ENCODE measurements at places on chromosomes 4 and X. TPM values are rescaled to one million over a fixed set of nuclear protein-coding genes. Genes with fewer than 3 reads are reported as not detected.

GRCh38 chr4:104677116-104677515, 182.4 kb upstream of the CXXC4 start:
- H3K4me1 ChIP-seq = no peaks in the 10 kb centered on the region
- DNase-seq = no peak
- no peak overlapping the region for H3K4me3 ChIP-seq
- H3K36me3 ChIP-seq = no peaks in the 10 kb centered on the region
- H3K27ac ChIP-seq = no peak overlapping the region

- H3K36me3 ChIP-seq = no peaks in the 10 kb centered on the region
- H3K4me1 ChIP-seq = no peaks in the 10 kb centered on the region
- no peak overlapping the region for H3K27ac ChIP-seq
- H3K27me3 ChIP-seq = no peaks in the 10 kb centered on the region
- no peak for DNase-seq
Observed at GRCh38 chrX:150163221-150163930, 199.7 kb upstream of the MAMLD1 start.

GRCh38 chr4:59086410-59086809, 1976.2 kb upstream of the IGFBP7 start:
- H3K4me3 ChIP-seq = no peak overlapping the region
- no peaks in the 10 kb centered on the region for H3K36me3 ChIP-seq
- no peak for DNase-seq
- H3K27me3 ChIP-seq = no peaks in the 10 kb centered on the region
- no peak overlapping the region for H3K27ac ChIP-seq
- H3K4me1 ChIP-seq = no peaks in the 10 kb centered on the region

ALAS2 gene
- 0.89 TPM for total RNA-seq

DNA sequence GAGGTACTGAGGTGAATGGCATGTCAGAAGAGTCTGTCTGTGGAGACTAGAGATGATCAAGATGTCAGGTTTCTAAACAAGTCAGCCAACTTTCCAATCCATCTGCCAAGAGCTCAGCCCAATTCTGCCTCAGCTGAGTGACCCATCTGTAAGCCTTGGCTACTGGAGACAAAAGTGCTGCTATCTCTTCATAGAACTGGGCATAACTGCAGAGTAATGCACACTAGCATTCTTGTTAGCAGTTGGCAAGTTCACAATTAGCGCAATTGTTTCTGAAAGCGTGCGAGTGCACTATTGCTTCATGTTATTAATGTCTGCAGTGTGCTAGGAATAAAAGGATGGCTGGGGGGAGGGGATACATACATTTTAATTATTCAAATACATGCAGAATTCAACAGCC, 32.9 kb upstream of the SH3D19 start:
- no peaks in the 10 kb centered on the region for H3K27me3 ChIP-seq
- no peak overlapping the region for H3K4me3 ChIP-seq
- H3K27ac ChIP-seq = no peak overlapping the region
- DNase-seq = no peak
- H3K4me1 ChIP-seq = no peaks in the 10 kb centered on the region

DNA sequence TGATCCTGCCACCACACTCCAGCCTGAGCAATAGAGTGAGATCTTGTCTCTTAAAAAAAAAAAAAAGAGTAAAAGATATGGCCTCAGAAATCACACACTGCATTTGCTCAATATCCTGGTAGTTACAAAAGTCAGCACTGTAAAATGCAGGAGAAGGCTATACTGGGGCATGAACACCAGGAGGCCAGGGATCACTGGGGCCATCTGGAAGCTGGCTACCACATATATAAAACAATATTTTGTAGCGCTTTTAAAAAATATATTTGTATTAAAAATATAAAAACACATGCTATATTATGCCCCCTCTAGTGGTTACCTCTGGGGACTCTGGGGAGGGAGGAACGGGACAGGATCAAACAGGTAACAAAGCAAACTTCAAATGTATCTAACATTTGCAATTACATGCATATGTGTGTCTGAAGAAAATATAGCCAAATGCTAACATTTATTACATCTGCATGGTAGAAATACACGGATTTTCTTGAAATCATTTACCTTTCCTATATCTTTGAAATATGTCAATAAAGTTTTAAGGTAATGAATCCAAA, 4.0 kb downstream of the C4orf46 start:
- no peaks in the 10 kb centered on the region for H3K27me3 ChIP-seq
- no peak overlapping the region for H3K4me3 ChIP-seq
- DNase-seq = no peak
- no peaks in the 10 kb centered on the region for H3K36me3 ChIP-seq

- no peaks in the 10 kb centered on the region for H3K4me1 ChIP-seq
- no peak overlapping the region for H3K27ac ChIP-seq
- no peak for DNase-seq
Observed at GRCh38 chrX:68598841-68599240, 48.6 kb upstream of the STARD8 start.

NXF2 gene
- total RNA-seq = 0.35 TPM

DNA sequence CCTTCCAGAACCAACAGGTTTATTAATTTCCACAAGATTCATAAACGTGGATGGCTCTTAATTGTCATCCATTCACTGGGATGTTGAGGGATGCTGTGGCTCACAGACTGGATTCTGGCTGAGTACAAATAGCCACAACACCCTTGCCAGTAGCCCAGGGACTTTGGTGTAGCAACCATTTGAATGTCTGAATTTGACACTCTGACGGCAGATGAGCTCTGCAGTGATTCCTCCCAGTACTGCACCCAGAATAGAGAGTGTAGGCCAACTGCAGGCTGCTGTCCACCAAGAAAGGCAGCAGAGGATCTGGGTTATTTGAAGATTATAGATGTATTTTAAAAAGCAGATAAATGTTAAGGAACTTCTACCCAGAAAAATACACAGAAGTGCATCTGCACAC, 15.6 kb upstream of the MAMLD1 start:
- no peak overlapping the region for H3K27ac ChIP-seq
- H3K4me3 ChIP-seq = no peak overlapping the region
- no peaks in the 10 kb centered on the region for H3K36me3 ChIP-seq
- H3K27me3 ChIP-seq = no peaks in the 10 kb centered on the region

DNA sequence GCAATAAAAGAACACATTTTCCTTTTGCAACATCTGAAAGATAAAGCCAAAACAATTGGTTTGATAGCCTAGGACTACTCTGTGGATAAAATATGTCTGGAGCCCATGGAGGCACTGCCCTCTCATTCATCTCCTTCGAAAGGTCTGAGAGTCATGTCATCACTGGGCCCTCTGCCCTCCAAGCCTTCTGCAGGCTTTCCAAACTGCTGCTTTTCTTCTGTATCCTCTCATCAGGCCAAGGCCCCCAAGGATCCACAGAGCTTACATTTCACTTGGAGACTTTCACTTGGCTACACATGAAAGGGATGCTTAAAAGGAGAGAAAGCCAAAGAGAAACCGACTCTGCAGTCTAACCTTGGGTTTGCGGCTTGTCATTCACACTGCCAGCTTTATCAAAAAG, 109.9 kb downstream of the SH3RF1 start:
- peaks cover 6% of the 10 kb centered on the region for H3K4me1 ChIP-seq
- no peak overlapping the region for H3K4me3 ChIP-seq
- H3K27me3 ChIP-seq = no peaks in the 10 kb centered on the region
- no peak for DNase-seq

GRCh38 chrX:44012484-44013096, 39.4 kb upstream of the NDP start:
- H3K27ac ChIP-seq = no peak overlapping the region
- peak; percentile 67 for DNase-seq
- no peaks in the 10 kb centered on the region for H3K27me3 ChIP-seq
- H3K36me3 ChIP-seq = no peaks in the 10 kb centered on the region

EGFL6 gene
- 9.3 TPM for total RNA-seq

USP17L18 gene
- total RNA-seq = not detected
